ENCODE measurements at places on chromosomes 12 and 14.
A peak's percentile ranks its signal among the peaks of the same experiment; 100 is the strongest.

GRCh38 chr12:1781772-1782171, 38.6 kb upstream of the LRTM2 start:
- DNase-seq: no peak

GRCh38 chr12:18583655-18584054, 154.2 kb downstream of the PLCZ1 start:
- no peak for DNase-seq

- no peak for DNase-seq
These were observed 1393.3 kb upstream of the TMEM132C start for GRCh38 chr12:126873701-126874100.

DNA sequence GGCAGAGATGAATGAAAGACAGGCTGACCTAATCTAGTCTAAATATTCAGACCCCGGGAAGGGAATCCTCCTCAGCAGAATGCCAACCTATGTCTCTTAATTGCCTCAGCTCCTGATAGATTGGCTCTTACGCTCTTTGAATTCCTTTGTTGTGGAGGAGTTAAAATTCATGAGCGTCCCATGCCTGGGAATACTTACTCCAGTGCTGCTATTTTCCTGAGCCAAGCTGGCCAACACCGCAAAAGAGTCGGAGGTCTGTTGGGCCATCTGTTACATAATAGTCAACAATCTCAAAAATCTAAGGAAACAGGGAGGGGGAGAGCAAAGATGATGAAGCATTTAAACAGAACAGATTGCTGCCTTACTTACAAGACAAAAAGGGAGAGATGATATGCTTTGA, 182.8 kb downstream of the ASCL1 start:
- no peak for DNase-seq

GRCh38 chr14:26021759-26022158, 576.1 kb downstream of the NOVA1 start:
- DNase-seq: no peak

DNA sequence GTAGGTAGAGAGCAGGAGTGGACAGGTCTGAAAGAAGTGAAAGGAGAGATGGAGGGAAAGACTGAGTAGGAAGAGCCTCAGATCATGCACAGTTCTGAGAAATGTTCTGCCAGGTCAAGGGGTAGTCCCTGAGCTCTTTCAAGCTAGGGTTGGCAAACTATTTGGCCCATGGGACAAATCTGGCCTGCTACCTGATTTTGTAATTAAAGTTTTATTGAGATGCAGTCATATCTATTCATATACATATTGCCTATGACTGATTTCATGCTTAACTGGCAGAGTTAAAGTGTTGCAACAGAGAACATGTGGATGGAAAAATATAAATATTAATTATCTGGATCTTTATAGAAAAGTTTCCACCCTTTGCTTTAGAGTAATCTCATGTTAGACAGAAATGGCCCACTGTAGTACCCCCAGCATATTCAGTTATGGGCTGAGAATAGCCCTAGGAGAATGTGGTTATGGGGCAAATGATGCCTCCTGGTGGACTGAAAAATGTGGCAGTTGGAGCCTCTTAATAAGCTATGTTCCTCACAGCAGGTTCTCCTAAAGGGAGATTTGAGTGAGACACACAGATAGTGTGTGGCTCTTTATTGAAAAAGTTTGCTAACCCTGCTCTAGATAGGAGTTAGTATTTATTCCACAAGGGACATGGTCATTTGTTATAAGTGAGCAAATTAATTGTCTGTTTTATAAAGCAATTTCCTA, 476.9 kb downstream of the LRIG3 start:
- DNase-seq: no peak

- DNase-seq: no peak
These were observed 1.2 kb downstream of the MGP start for GRCh38 chr12:14884458-14884878.

DNA sequence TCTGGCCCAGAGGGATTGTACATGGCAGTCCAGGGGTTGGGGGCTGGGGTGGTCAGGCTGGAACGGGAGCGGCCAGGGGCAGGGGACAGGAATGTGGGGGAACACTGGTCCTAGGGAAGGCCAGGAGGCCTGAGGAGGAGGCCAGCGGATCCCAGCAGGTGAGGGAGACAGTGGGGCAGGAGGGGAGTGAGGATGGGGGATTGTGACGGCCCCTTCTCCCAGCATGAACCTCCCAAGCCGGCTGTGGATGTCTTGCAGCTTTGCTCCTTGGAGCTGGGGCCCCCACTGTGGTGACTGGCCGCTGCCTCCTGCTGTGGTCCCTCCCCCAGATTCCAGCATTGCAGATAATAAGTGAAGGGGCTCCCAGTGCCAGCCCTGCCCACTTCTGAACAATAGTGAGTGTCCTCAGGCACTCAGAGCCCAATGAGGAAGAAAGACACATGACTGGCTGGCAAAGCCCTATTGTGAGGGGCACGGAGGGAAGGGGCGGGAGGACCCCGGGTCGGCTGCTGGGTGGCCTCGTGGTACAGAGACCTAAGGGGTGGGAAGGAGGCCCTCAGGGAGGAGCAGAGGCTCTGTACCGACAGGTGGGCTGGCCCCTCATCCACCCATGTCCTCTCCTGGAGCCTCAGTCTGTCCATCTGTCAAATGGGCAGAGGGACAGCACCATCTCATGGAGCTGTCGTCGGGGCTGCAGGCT, 215.0 kb downstream of the KIF26A start:
- DNase-seq: no peak

GRCh38 chr12:131941987-131942341, 7.8 kb upstream of the EP400 start:
- DNase-seq: no peak

- DNase-seq: no peak
These were observed 109.7 kb downstream of the ADGRD1 start for GRCh38 chr12:131063413-131063812.

DNA sequence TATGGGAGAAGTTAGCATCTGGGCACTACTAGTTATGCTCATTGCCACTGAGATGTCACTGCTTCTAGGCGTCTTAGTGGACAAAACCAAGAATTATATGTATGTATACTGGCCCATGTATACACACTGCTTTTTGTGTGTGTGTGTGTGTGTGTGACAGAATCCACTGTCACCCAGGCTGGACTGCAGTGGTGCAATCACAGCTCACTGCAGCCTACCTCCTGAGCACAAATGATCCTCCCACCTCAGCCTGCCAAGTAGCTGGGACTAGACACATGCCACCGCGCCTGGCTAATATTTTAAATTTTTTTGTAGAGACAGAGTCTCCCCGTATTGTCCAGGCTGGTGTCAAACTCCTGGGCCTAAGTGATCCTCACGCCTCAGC, 25.2 kb downstream of the LIMA1 start:
- no peak for DNase-seq

GRCh38 chr14:64955297-64955696, 12.8 kb upstream of the GPX2 start:
- no peak for DNase-seq

- no peak for DNase-seq
These were observed 52.7 kb downstream of the ESRRB start for GRCh38 chr14:76428611-76429010.

GRCh38 chr12:92404259-92404894, 258.7 kb upstream of the BTG1 start:
- DNase-seq: no peak

DNA sequence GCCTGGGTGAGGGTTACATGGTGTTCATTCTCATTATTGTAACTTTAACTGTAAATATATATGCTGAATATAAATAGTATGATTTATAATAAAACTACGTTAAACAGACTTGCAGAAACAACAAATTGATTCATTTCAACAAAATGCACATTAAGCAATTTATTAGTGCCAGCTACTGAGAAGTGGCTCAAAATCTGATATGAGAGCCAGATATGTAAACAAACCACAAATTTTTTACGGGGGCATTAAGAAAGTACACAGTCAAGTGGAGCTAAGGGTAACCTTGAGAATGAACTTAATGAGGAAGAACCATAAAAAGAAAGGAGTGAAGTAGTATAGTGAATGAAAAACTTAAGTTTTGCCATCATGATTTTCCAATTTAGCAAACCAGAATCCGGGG, 40.3 kb downstream of the CEP128 start:
- DNase-seq: no peak

DNA sequence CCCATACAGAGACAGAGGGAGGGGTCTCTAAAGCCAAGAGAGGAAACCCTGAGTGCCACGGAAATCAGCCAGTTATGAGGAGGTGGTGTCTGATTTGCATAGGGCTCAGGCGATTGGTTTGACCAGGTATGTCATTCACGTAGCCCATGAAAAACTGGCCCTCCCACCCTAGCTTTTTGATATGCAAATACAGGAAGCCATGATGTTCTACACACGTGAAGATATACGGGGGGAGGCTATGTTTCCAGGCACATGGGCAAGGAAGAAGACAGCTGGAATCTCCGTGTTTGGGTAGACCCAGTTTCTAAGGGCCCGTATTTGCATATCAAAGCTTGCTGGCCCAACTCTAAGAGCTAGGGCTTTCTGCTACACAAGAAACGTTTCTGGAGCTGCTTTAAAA, 717.8 kb upstream of the SEL1L start:
- DNase-seq: no peak

- DNase-seq: no peak
These were observed 107.3 kb downstream of the CRADD start for GRCh38 chr12:93784339-93785086.

GRCh38 chr14:99247772-99248171, 24.2 kb downstream of the BCL11B start:
- no peak for DNase-seq

- no peak for DNase-seq
These were observed 7.6 kb downstream of the GCH1 start for GRCh38 chr14:54894995-54895394.

- peak; percentile 64 for DNase-seq
These were observed 82.2 kb downstream of the PLEKHG7 start for GRCh38 chr12:92784797-92785562.

- no peak for DNase-seq
These were observed 4.4 kb downstream of the MMP17 start for GRCh38 chr12:131832321-131833231.

- DNase-seq: no peak
These were observed 732 bp downstream of the SLC25A29 start for GRCh38 chr14:100305324-100306100.

- DNase-seq: no peak
These were observed 89.1 kb upstream of the CCDC198 start for GRCh38 chr14:57582746-57583145.

- no peak for DNase-seq
These were observed 89.3 kb upstream of the WSCD2 start for GRCh38 chr12:108039794-108040193.

DNA sequence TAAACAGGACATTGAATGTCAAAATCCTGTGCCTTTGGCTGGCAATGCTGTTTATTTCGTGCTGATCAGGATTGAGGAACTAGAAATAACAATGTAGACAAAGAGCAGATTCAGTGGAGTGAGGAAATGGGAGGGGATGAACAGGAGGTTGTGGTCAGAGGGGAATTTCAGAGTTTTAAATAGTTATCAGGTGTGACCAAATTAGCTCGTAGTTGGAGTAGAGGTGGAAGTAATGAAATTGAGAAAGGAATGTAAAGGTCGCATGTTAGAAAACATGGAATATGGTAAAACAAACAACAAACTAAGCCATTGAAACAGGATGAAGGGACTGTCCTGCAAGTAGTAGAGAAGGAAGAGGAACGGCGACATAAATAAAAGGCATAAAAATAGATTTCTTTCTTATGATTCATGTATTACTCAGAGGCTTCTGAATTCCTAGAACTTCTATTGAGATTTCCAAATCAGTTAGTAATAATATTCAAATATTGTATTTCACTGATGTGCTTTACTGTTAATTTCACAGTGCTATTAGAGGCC, 9.5 kb upstream of the SAV1 start:
- DNase-seq: no peak

- no peak for DNase-seq
These were observed 15.2 kb upstream of the PTPRB start for GRCh38 chr12:70652451-70652850.

- no peak for DNase-seq
These were observed 93.8 kb downstream of the GALC start for GRCh38 chr14:87899228-87899627.

DNA sequence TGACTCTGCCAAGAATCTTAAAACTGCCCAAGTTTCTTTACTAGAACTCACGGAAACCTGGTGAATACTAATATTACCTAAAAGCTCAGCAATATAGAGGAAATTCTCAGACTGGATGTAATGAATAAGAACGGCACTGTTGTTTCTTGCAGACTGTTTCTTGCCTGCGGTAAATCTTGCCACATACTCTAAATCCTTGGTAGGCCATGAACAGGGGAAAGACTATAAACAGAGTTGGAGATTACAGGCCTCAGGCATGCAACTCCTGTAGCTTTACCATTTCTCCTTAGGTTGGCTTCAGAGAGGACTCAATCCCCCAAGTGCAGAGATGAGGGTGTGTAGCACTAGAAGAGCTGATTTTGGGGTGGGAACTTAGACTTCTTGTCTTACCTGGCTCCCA, 1.1 kb downstream of the ALDH6A1 start:
- no peak for DNase-seq

DNA sequence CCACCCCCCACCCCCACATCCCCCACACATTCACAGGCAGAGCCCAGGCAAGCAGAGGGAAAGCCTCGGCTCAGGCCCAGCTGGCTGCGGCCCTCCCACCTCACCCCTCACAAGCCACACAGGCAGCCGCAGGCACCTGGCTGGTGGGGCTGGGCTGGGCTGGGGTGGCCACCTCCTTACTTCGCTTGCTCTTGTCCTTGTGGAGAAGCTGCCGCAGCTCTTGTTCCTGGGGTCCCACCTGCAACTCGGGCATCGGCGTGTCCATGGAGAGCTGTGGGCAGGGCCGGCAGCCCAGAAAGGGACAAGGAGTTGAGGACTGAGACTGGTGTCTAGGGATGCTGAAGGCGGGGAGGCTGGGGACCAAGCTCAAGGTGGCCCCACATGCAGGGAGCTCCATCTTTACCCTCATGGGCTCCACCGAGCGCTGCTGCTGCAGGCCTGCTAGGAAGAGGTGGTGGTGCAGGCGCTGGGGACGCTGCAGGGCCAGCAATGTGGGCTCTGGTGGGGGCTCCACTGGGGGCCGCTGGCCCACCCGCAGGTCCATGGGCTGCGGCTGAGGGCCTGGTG, 21.2 kb downstream of the HDAC7 start:
- no peak for DNase-seq

DNA sequence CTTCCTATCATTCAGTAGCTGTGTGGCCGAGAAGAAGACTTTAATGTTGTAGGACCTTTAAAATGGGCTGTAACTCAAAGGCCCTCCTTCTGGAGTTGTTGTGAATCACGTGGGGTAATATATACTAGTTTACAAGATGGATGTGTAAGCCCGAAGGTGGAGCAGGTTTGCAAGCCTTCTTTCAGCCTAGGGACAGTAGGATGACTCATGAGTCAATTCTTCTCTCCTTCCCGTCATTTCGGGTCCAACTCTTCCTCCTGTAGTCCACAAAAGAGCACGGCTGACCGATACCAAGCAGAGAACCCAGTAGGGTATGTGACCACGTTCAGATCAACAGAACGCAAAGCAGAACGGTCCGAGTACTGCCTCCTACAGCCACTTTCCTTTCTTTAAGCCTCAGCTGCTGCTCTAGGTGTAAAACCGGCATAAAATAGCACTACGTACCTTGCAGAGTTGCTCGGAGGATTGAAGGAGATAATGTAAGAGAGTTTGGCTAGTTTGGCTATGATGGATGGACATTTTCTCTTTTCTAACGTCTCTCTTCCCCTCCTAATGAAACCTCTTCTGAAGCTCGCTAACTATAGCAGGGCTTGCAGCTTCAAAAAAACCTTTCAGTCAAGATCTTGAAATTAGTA, 1.3 kb upstream of the RASSF3 start:
- DNase-seq: no peak

Measured in NCI-H1048 (cell line).